IMR-90 (cell line): ENCODE measurements at places on chromosomes 2 and 18.
A peak's percentile ranks its signal among the peaks of the same experiment; 100 is the strongest.

DNA sequence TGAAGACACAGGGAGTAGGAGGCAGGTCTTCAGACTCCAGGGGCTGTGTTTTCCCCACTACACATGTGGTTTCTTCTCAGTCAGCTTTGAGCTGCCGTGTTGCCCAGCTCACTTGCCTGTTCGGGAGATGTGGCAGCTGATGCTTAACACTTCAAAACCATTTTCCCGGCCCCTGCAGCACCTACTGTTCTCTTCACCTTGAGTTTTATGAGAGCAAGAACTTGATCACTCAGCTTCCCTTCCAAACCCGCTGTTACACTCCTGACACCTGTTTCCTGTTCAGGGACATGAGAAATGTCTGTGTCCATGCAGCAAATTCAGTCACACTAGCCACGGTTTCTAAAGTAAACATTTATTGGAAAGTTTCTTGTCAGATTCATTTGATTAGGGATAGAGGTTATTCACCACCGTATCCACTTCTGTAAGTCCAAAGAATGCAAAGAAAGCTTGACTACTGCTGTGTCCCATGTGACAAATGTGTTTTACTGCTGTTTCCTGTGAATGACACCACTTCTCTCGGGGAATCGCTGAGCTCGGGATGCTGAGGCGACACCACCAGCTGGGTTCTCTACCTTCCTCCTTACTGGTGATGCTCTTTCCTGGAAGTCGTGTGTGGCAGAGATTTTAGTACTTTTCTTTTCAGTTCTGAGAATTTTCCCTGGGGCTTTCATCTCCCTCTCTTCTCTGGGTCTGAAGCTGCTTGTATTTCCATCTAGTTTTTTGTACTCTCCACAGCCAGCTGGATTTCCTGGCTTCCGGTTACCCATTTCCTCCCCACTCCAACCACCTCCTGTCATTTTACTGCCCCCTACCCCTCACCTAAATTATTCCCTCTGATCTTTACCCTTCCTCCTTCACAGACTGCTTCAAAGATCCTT is 91.7 kb downstream of the KLF7 start:
- DNase-seq, result peak; percentile 12

DNA sequence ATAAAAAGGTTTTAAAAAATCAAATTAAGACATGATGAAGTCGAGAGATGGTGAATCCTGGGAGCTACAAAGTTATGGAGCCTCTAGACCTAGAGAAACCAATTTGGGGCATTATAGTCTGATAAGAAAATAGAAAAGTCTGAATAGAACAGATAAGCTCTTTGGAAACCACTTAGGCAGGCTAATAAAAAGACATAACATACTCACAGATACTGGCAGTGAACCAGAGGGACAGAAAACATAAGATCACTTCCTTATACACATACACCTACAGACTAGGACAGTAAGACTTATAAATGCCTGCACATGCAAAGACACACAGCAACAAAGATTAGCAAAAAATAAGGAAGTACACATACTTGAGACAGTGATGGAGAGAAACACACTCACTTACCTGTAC is 20.0 kb downstream of the SMC6 start:
- DNase-seq, result no peak

DNA sequence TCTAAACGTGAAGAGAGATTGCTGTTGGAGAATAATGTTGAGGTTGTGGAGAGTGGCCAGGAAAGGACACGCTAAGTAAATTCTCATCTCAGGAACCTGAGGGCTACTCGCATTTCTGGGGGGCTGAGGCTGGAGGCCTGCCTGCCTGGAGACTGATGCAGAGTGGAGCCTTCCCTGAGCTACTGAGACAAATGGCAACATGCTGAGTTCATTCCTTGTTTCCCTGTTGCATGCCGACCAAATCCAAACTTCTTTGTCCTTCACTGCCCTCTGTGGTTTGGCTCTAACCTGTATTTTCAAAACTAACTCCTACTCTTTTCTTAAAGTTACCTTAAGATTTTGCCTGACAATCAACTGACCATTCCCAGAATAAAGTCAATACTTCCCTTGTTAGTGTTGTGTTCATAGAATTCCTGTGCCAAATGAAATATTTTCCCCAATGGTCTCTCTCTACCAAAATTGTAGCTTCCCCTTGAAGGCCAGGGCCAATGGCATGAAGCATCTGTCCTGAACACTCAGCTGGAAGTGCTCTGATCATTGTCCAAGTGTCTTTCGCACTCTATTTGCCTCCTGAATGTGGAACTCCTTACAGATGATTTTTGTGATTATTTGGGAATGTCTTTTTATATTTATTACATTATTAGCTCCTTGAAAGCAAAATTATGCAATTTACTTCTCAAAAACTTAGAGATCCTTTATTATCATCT is 1085.6 kb downstream of the SOCS6 start:
- DNase-seq, result no peak

GRCh38 chr2:190465060-190465459 is 56.9 kb downstream of the MFSD6 start:
- DNase-seq, result no peak

DNA sequence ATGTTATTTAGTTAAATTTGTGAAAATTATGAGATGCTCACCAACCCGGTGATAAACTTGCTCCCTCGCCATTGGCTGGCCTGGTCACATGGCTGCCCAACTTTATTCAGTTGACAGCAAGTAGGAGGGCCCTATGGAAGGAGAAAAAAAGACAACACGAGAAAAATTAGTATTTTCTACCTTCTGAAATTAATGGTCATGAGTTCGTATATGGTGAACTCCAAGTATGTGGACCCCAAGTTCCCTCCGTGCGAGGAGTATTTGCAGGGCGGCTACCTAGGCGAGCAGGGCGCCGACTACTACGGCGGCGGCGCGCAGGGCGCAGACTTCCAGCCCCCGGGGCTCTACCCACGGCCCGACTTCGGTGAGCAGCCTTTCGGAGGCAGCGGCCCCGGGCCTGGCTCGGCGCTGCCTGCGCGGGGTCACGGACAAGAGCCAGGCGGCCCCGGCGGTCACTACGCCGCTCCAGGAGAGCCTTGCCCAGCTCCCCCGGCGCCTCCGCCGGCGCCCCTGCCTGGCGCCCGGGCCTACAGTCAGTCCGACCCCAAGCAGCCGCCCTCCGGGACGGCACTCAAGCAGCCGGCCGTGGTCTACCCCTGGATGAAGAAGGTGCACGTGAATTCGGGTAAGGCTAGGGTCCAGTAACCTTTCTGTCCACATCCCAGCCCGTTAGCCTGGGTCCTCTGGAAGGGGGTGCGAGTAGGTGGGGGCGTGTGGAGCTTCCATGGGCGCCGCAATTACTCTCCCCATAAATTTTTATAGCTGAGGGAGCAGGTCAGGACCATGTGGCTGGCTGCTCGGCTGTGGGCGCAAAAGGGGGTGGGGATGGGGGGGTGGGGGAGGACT is at the start of gene HOXD4:
Gene HOXD4, plus strand, starts transcription at position 109 of the 846 bp plus-strand sequence. Its CDS starts 84 bp downstream, at position 193.
- no peak for DNase-seq

DNA sequence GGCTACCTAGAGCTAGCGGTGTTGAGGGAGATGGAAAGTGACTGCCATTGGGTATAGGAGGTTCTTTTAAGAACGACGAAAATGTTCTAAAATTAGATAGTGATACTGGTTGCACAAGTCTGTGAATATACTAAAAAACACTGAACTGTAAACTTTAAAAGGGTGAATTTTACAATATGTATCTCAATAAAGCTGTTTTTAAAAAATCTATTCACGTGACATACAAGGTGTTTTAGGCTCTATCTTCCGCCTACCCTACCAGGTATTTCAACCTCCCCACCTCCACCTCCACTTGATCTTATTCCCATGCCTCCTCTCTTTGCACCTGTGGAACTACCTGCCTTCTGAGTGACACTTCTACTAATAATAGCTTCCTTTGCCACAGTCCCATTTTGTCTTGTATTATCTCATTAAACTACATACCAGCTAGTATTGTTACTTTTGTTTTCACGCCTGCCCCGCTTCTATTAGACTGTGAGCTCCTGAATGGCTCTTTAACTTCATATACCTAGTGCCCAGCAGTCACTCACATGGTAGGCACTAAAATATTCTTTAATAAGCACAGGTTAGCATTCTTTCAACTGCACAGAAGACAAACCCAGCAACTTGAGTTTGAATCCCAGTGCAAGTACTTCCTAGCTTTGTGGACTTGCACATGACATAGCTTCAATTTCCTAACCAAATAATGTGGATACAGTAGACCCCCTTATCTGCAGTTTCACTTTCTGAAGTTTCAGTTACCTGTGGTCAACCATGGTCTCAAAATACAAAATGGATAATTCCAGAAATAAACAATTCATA is 9.3 kb downstream of the ITSN2 start:
- no peak for DNase-seq

- no peak for DNase-seq
These were observed 769 bp downstream of the ATF2 start for GRCh38 chr2:175167076-175167791.

- peak; percentile 73 for DNase-seq
These were observed 1.6 kb downstream of the MTCL1 start for GRCh38 chr18:8706791-8707555.

- DNase-seq, result no peak
These were observed 480.9 kb downstream of the TSN start for GRCh38 chr2:122236152-122236874.

DNA sequence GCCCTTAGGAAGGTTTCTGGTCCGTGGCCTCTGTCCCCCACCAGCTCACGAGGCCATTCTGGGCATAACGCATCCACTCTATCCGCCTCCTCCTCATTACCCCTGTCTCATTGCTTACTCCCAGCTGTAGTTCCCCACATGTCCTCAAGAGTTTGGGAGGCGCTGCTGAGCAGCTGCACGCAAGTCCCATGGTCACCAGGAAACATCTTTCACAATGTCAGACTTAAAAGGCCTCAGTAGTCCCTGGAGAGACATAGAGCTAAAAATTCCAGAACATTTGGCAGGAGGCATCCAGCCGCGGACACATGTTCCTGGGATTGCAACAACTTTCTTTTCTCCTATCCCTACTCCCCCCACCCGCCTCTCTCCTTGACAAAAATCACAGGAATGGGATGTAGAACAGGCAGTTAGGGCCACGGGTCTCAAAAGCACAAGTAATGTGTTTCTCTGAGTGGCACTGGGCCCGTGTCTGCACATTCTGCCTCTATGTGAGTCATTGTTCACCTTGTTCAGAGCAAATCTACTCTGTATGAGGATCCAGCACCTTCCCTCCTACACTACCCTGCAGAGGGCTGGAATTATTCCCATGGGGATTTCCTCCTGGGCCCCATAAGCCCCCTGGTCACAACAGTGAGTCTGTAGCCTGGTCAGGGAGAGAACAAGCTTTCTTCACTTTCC is 8.1 kb downstream of the LBH start:
- peak; percentile 67 for DNase-seq

GRCh38 chr18:77632758-77633157 is 383.1 kb downstream of the GALR1 start:
- DNase-seq, result no peak

GRCh38 chr18:79915161-79916127 is 36.0 kb downstream of the SLC66A2 start:
- DNase-seq, result no peak

- DNase-seq, result no peak
These were observed 711.1 kb downstream of the CBLN2 start for GRCh38 chr18:71832946-71833617.

DNA sequence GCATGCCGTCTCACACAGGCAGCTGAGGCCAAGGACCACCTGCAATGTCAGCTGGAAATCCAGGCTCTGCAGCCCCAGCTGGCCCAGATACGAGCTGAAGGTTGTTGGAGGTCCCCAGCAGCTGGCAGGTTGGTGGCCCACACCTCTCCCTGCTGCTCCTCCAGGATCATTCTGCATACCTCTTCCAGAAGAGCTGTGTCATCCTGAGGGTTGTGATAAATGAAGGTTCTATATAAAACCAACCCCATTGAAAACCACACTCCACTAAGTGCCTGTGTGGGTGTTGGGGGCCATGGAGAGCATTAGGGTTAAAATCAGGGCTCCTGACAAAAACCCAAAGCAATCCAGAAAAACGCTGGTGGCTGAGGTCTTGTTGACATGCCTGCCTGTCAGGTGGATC is 50.4 kb downstream of the C1QL2 start:
- DNase-seq, result no peak

GRCh38 chr2:55355451-55355850 is 64.2 kb downstream of the CCDC88A start:
- no peak for DNase-seq

DNA sequence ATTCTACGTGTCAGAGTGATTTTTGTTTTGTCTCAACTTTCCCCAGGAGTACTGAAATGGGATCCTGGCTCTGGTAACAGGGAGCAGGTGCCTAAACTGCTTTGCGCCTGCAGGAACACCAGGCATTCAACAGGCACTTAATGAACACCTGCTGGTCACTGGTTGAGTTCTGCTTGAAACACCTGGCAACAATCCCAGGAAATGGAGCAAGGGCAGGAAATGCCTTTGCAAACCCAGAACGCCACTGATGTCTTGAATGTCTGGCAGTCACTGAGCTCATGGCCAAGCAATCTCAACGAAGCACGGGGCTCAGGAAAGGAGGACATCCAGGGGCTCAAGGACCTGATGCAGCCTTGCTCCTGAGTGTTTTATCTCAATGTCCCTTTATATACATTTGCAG is 360.0 kb upstream of the RAB6C start:
- no peak for DNase-seq

GRCh38 chr18:61782545-61782944 is 110.3 kb downstream of the RNF152 start:
- DNase-seq, result no peak

DNA sequence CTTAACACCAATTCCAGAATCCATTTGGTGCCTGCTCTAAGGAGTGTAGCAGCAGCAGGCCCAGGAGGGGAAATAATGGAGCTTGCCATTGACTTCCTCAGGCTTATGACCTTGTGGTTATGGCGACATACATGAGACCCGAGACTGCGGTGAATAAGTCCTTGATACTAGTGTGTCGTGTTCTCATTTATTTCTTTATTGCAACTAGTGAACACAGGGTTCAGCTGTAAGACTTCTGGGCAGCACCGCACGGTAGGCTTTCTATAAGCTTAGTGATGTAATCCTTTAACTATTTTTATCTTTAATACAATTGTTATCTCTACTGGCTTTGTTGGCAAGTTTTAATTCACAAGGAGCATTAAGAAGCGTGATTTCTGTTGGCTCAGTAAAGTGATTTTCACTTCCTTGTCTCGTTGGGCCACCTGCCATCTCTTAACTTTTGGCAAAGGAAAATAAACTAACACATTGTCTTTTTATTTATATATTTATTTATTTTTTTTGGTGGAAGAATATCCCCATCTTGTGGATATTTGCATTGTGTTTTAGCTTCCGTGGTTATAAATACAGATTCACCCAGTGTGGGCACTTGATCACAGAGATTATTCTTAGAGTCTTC is 139.8 kb downstream of the LTBP1 start:
- DNase-seq, result peak; percentile 67

- no peak for DNase-seq
These were observed 185.7 kb downstream of the ACKR3 start for GRCh38 chr2:236755278-236755840.

- DNase-seq, result no peak
These were observed 25.5 kb upstream of the IHH start for GRCh38 chr2:219086196-219086595.

DNA sequence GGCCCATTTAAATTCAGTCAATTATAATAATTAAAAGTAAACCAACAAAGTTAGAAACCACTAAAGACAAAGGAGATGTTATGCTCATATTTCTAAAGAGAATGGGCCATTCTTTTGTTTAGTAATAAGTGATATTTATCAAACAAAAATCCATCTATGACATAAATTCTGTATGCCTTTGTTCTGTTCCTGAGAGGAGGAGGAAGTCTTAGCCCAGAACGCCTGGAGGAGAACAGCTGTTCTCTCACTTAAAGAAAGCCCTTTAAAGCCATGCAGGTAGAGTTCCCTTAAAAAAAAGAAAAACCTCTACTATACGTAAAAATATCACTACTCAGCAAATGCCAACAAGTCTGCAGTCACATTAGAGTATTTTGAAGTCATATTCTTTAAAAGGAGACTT is 15.5 kb downstream of the LAMA1 start:
- no peak for DNase-seq
